Activated T-helper 1 cell treated with Interleukin-2 at 50 U/mL for 16 hours (primary cell): ENCODE measurements at places on chromosomes 1 and 21.

DNA sequence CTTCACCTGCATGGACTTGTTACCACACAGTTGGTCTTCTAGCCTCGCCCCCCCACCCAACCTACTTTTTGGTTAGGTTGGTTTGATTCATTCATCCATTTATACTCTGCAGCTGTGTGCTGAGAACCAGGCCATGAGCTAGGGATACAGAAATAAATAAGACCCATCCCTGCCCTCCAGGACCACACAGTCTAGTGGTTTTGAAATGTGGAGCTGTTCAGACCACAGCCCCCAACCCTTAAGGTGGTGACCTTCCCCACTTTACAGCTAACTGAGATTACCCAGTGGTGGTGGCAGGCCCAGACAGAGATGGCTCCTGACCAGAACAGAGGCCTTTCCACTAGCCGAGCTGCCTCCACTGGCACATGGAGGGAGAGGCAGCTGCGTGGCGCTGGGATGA, 37.0 kb downstream of the LRRN2 start:
- no peak for DNase-seq

DNA sequence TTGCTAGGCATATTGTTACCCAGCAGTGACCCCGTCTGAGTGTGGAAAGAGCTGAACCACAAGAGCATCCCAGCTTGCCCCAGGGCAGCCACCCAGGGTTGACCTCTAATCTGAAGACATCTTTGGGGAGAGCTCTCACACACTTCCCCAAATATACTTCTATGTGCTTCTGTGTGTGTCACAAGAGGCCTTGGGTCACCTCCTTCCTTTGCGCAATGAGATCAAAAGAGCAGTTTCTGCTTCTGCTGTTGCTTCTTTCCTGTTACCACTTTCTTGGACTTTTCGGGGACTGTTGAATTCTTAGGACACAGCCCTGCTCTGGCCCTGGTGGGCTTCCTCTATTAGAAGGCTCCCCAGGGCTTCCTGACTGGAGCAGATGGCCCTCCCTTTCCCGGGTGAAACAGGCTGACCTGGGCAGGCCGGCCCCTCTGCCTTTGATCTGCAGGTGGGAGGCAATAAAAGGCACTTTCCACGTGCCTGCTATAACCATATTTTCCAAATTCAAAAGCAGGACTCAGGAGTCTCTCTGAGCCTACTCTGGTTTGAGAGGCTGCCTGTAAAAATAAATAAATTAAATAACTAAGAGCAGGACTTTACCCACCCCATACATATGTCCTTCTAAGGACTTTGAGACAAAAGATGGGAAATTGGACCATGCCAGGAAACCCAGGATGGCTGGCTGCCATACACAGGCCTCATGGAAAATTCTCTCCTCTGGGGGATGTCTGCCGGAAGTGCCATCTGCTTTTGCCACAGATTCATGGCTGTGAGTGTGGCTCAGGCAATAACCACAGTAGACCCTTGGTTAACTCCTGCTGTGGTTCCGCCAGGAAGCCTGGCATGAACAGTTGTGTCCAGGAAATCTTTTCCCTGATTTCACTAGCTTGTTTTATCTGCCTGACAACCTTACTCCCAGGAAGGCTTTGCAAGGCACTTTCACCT, 28.3 kb upstream of the RCSD1 start:
- DNase-seq: no peak

GRCh38 chr1:166057650-166058049, 109.2 kb downstream of the FAM78B start:
- no peak for DNase-seq

GRCh38 chr1:15808955-15809354, 1.5 kb upstream of the UQCRHL start:
- DNase-seq: no peak

- no peak for DNase-seq
These were observed 94.8 kb downstream of the DSCAM start for GRCh38 chr21:40752125-40752524.

GRCh38 chr1:29557701-29558600, 321.6 kb downstream of the PTPRU start:
- no peak for DNase-seq

- no peak for DNase-seq
These were observed 1.7 kb downstream of the PADI3 start for GRCh38 chr1:17250601-17251000.

GRCh38 chr1:168321945-168322344, 41.3 kb downstream of the TBX19 start:
- DNase-seq: no peak

DNA sequence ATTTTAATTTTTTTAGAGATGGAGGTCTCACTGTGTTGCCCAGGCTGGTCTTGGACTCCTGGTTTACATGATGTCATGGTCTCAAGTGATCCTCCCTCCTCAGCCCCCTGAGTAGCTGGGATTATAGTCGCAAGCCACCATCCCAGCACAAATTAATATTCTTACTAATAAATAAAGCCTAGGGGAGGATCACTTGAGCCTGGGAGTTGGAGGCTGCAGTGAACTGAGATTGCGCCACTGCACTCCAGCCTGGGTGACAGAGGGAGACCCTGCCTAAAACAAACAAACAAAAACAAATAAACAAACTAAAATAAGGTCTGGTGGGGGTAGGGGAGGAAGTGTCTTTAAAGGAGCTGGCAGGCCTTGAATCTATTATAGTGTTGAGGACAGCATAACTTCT, 8.7 kb upstream of the GADD45A start:
- DNase-seq: no peak

DNA sequence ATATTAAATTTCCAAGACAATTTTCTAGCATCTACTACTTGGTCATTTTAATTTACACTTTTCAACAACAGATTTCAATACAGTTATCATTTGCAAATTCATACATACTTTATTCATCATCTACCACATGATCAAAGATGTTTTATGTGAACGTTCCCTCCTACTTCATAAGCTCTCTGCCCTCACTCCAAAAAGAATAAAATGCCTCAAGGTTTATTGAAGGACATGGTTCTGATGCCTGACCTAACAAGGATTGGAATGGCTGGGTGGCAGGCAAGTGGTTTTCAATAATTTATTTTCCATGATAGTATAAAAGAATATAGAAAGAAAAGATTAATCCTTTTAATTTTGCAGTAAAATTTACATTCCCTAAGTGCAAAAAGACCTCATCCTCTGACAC, 5.4 kb downstream of the CDKN2C start:
- DNase-seq: no peak

DNA sequence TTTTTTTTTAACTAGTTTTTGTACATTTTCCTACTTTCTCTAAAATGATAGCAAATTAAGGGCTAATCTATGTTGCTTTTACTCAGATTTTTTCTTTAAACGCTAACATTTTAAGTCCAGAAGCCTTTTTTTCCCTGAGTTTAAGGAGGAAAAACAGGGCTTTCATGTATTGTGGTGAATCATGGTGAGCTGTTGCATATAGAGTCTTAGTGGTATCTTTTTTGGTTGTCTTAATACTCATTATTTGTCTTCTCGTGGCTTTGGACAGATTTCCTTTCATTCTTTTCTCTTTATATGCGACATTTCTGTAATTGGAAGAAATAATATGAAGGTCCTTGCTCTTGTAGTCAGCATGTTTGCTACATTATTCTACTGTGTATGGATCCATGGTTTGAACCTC, 1015.6 kb downstream of the PLA2G4A start:
- no peak for DNase-seq

- DNase-seq: no peak
These were observed 183.4 kb upstream of the C1orf174 start for GRCh38 chr1:4083231-4084047.

- DNase-seq: no peak
These were observed 17.5 kb upstream of the TTC22 start for GRCh38 chr1:54818461-54819194.

- DNase-seq: no peak
These were observed 137.9 kb downstream of the ZSCAN20 start for GRCh38 chr1:33610391-33610790.

DNA sequence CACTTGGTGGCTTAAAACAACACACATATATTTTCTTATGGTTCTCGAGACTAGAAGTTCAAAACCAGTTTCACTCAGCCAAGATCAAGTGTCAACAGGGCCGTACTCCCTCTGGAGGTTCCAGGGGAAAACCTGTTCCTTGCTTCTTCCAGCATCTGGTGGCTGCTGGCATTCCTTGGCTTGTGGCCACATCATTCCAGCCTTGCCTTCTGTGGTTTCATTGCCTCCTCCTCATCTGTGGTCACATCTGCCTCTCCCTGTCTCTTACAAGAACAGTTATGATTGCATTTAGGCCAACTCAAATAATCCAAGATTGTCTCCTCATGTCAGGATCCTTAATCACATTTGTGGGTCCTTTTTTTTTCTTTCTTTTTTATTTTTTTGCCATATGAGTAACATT, 240.7 kb upstream of the HOOK1 start:
- DNase-seq: no peak

GRCh38 chr1:9397997-9398526, 105.4 kb downstream of the SPSB1 start:
- no peak for DNase-seq

DNA sequence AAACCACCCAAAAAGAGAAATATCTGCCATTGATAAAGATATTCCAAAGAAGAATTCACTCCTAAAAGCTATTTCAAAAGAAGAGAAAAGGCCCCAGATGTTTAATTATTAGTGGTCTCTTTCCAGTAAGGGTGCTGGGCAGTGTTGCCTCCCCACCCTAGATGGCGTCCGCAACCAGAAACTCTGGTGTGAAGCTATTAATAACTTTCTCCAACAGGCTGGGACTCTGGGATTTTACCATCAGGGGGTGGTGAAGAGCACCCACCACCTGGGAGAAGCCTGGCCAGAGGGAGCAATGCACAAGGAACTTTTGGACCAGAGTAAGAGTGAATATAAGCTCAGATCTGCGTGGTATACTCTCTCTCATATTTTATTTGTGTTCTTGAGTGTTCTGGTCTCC, 115.4 kb upstream of the TIAM1 start:
- DNase-seq: no peak

- no peak for DNase-seq
These were observed 67.3 kb downstream of the OBSCN start for GRCh38 chr1:228275179-228275429.

- no peak for DNase-seq
These were observed 653.6 kb upstream of the ADGRL4 start for GRCh38 chr1:79660129-79660528.

DNA sequence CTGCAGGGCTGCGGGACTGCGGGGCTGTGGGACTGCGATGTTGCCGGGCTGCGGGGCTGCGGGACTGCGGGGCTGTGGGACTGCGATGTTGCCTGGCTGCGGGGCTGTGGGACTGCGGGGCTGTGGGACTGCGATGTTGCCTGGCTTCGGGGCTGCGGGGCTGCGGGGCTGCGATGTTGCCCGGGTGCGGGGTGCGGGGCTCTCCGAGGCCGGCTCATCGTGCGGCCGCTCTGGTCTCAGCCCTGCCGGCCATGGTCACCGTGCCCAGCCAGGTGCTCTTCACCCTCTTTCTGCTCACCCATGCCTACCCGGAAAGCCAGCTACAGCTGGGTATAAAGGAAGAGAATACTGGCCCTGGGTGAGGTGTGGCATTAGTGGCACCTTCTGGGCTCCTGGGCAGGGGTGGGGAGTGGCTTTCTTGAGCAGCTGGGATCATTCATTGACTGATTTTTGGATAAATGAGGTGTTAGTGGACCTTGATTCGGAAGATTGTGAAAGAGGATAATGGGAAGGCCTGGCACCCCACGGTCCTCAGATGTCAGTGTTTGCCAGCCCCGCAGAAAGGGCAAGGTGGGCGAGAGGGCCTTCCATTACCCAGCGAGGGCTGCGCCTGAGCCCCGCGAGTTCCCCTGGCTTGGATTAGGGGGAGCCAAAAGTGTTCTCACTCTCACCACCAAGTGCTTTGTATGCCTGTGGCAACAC, 36.3 kb downstream of the COQ8A start:
- DNase-seq: no peak

DNA sequence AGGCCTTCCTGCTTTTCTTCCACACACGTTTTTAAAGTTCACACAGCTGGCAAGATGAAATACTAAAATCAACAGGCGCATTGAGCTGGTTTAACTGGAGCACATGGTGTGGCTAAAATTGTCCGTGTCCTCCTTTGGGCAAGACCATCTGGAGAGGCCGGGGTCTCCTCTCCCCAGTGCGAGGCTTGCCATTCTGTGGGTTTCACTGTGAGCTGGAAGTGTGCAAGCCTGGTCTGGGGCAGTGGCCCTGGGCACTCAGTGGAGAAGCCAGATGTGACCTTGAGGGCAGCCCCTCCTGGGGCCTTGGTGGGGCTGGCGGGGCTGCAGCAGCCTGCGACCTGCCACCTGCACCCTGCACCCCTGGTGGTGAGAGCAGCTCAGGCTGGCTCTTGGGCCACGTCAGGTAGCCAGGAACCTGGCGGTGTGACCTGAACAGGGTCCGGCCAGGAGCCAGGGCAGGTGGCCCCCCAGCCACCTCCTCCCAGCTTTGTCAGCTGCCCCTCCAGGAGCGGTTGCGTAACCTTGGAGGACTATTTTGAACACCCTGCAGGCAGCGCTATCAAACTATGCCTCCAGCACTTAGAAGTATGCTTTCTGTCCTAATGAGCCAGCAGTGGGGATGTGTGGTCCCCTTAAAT, 52.4 kb downstream of the SLC37A1 start:
- DNase-seq: no peak

DNA sequence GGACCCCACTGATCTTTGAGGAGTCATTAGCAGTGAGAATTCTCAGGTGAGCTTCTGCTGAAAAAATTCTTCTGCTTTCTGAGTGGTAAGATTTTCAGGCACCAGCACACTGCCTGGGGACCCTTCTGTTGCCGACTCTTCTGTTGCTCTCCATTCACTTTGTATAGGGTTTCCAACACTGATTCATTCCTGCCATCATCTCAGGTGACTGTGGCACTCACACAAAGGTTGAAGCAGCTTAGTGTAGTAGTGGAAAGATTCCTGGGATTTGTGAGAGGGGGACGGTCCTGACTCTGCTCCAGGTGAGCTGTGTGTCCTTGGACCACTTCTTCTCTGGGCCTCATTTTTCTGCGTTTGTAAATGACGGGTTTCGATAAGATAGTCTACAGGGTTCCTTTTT, 9.4 kb downstream of the UTP11 start:
- DNase-seq: no peak

- no peak for DNase-seq
These were observed 20.5 kb upstream of the CD2 start for GRCh38 chr1:116733476-116734365.

GRCh38 chr1:234579967-234580366, 30.0 kb downstream of the IRF2BP2 start:
- no peak for DNase-seq

- DNase-seq: no peak
These were observed 75.3 kb upstream of the LYST start for GRCh38 chr1:235941876-235942624.

DNA sequence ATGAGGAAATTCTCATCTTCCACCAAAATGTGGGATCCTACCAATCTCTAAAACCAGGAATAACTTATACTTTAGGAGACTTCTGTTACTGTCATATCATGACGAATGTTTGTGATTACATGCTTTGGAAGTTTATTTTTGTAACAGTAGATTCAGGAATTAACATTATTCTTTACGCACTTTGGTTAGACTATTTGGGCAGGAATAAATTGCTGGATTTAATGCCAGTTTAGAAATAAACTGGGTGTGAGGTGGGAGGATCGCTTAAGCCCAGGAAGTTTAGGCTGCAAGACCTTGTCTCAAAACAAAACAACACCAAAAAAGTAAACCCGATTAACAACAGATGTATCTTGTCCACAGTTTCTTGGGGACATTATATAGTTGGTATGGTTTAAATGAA, 52.1 kb downstream of the MIGA1 start:
- DNase-seq: no peak
